ENCODE measurements at places on chromosomes 2 and 18.

- no peak for DNase-seq
Observed at GRCh38 chr2:142495141-142495540, 364.3 kb upstream of the LRP1B start.

- DNase-seq, result no peak
Observed at GRCh38 chr2:55147041-55147440, 85.1 kb downstream of the CLHC1 start.

- DNase-seq, result no peak
Observed at GRCh38 chr18:58886864-58887612, 22.4 kb downstream of the ZNF532 start.

GRCh38 chr18:352438-352837, 84.6 kb upstream of the THOC1 start:
- no peak for DNase-seq

DNA sequence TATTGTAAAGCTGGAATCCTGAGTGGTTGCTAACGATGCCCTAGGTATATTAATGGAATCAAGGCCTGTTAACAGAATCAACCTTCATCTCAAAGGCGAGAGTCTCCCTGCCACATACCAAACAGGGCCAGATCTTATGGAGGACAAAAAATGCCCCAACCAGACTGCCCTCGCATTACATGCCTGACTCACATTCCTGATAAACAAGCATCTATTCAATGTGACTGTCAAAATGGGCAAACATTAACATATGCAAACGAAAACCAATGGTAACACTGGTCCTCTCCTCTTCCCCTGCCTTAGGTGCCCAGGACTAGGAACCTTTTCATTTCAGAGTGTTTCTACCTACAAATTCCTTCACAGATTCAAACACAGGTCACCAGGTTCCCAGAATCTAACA, 83.4 kb downstream of the COL6A3 start:
- DNase-seq, result no peak

DNA sequence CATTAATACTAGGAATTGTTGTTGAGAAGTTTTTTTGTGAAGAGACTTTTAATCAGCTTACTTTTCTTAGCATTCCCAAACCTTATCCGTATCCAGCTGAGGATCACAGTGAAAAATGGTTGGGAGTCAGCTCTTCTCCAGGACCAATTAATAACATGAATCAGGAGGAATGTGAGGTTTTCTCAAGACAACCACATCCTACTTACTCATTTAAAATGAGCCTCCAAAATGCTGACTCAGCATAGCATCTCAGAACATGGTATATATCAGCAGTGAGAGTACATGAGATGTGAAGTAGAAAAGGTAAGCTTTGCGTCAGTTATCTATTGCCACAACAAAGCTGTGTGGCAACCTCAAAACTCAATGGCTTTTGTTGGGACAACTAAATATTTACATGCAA, 140.3 kb downstream of the NRP2 start:
- no peak for DNase-seq

GRCh38 chr2:70939839-70940580, 4.3 kb downstream of the ATP6V1B1 start:
- DNase-seq, result no peak

DNA sequence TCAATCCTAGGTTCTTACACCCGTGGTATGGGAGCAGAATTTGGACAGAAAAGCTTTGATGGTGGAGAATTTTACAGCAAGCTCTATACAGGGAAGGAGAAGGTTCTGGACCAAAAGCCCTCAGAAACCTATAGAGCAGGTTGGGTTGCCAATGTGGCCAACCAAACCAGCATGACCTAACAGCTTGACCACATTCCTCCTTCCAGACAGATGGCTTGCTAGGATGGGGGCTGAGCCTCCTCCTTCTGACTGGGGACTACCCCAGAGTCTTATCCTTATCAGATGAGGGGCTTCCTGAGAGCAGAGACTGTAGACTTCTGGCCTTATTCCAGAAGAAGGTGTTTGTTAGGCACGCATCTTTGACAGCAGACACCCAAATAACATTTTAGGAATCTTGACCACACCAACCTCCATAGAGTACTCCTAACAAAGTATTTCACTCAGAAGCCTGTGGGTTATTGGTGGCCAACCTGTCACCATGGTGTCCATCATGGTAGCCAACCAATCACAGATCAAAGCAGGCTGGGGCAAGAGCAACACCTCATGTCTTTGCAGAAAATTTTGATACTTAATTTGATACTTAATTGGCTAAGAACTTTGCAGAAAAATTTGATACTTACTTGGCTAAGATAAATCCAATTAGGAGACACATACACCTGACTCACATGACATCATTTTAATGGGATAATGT, 34.8 kb upstream of the EPAS1 start:
- no peak for DNase-seq

DNA sequence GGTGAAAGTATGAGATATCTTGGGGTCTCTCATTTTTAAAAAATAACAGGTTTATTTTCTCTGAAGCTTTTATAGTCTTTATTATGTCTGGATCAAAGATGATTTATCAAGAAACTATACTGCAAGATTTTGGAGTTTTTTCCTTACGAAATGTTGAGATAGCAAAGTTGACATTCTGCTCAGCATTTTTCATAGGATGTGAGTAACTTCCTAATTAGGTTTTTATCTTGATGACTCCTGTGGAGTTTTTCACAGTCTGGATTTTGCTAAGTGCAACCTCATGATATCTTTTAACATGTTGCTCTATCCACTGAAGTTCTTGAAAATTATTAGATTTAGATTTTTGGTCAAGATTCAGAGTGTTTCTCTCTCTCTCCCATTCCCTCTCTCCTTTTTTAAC, 17.8 kb downstream of the TCF7L1 start:
- DNase-seq, result no peak

DNA sequence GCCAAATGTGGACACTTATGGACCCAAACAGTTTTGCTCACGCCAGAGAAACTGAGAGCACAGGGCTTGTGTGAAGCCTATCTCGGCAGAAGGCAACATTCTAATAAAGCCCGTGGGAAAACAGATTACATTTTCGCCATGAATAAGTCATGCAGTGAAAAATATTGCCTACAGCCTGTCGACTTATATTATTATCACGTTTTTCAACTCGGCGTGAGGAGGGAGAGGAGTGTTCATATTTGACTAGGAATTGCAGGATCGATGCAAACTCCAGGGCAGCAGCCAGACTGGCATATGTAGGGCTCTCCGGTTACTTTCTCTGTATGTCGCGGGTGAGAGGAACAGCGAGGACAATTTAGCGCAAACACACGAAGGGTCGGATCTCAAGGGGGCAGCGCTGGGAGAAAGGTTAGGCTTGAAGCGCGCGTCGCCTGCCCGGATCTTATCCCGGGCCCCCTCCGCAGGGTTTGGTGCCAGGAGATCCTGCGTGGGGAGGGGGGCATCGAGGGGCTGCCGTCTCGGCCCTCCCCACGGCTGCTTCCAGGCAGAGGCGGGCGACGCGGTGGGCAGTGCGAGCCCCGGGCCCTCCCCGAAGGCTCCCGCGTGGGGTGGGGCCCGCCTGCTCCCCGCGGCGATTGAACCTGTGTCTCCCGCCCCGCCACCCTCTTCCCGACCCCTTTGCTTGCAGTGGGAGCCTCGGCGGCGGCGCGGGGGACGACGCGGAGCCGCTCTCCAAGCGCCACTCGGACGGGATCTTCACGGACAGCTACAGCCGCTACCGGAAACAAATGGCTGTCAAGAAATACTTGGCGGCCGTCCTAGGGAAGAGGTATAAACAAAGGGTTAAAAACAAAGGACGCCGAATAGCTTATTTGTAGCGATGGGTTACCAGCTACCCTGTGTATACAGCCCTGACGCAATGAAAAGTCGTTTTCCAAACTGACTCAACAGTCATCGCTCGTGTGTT, 4.4 kb downstream of the ADCYAP1 start:
- DNase-seq, result no peak

DNA sequence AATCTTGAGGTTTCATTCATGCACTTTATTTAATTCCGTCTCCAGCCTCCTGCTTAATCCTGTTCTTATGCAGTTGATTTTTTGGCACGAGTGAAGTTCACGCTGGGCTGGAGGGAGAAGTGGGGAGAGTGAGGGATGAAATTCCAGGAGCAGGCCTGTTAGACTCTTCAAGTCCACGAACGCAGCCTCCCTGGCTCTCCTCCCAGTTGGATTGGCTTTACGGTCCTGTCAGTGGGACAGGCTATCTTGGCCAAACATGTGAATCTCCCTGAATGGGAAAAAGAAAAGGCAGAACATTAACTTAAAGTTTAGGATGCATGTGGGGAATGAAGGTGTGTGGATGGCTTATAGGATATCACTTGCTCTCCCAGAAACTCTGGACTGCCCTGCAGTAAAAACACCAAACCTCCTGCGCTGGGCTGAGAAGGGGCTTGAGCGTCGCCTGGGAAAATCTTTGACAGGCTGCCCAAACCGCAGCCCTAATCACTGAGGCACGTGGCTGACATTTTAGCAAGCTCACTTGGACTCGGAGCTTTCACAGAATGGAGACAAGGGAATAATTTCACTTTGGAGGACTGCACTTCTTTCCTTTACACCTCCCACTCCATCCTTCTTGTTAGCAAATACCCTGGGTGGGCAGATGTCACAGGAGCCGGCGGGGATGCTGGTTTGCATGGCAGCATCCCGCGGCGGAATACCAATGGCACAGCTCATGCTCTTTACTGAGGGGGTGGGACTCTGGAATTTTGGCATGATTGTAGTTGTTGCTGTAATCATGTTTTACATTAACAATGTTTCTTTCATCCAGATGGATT, 93.9 kb downstream of the ACKR3 start:
- DNase-seq, result no peak

- DNase-seq, result no peak
Observed at GRCh38 chr2:225891013-225891412, 491.5 kb downstream of the NYAP2 start.

- no peak for DNase-seq
Observed at GRCh38 chr2:37324536-37324785, 172 bp downstream of the PRKD3 start.

DNA sequence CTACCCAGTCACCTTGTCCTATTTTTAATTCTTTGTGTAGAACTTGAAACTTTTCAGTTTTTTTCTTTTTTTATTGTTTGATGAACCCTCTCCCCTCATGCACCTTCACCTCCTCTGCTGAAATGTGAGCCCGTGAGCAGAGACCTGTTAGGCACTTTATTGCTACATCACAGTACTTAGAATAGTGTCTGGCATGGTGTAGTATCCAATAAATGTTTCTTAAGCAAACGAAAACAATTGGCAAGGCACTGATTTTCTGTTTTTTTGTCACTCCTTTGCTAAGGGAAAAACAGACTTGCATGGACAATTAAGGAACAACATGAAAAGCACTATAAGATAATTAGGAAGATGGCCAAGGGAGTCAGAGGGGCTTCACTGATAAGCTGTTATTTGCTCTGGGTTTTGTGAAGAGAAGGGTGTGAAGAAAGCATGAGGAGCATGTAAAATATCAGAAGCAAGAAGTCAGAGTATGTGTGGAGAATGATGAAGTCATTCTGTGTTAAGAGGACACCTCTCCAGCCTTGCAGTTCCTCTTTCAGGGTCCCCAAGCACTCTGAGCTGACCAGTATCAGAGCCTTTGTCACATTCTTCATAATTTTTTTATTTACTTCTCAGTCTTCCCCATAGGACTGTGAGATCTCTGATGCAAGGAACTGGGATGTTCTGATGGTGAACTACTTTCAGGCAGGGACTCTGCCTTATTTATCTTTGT, 99.7 kb upstream of the CAVIN2 start:
- DNase-seq, result no peak

GRCh38 chr2:74602586-74603281, 45.4 kb downstream of the M1AP start:
- DNase-seq, result no peak

- no peak for DNase-seq
Observed at GRCh38 chr18:32767400-32767799, 5.4 kb downstream of the KLHL14 start.

- no peak for DNase-seq
Observed at GRCh38 chr2:117820444-117820843, 6.0 kb downstream of the DDX18 start.

DNA sequence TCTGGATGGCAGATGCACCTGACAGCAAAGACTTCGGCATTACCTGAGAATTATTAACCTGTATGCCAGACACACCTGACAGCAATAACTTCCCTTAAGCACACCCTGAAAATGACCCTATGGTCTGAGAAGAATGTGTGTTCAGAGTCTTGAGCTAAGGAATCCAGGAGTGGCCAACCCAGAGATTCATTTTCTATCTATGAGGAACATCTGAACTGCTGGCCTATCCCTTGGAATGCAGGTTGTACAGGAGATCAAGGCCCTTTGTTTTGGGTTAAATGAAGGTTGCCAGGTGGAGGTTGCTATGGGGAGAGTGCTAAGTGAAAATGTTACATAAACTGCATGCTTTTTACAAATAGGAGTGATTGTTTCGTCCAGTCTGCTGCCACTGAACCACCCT, 200.9 kb upstream of the MEIS1 start:
- no peak for DNase-seq

DNA sequence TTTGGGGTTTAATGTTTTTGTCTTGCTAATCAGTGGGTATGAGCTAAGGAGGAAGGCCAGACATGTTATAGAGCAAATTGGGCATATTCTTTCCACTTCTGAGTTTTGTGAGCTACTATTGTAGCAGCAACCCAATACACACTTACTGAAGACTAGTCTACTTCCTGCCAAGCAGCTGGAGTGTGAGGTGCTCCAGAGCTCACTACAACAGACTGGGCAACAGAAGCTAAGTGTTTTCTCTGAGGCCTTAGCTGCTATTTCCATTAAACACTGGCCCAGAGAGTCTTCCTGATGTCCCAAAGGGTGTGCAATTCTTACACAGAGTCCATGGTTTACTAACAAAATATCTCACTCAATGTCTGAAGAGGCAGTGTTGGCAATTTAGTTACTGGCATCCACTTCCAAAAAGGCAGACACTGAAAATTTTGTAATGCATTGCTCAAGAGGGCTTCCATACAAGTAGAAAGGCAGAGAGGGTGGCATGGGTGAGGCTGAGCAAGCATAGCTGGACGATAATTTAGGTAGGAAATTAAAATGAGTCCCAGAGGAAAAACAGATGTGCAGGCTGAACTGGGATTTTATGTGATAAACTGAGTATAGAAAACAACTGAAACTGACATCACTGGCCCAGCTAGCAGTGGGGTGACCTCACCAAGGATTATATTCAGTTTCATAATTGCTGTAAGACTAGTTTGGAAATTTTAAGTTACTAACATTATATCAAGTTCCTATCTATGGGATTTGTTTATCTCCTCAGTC, 68.6 kb downstream of the ZC3H6 start:
- DNase-seq, result peak; percentile 34

- DNase-seq, result no peak
Observed at GRCh38 chr2:24935145-24935544, 15.1 kb upstream of the ADCY3 start.

DNA sequence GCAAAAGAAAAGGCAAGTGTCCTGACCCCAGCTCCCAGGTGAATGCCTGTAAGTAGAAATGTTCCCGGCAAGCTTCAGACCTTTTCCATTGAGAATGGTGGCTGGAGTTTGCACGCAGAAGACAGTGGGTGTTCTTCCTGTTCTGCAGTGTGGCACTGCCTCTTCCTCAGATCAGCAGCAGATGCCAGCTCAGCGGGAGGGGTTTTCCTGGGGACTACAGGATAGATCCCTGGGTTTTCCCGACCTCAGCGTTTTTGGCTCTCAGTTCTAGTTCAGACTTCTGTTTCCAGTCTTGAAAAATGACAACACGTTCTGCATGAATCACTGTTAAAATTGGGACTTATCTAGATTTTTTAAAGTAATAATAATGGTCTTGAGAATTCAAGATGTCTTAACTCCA, 39.2 kb downstream of the GRHL1 start:
- no peak for DNase-seq

Measured in GM06990 (cell line).